ENCODE measurements at places on chromosomes 4 and X. TPM values are rescaled to one million over a fixed set of nuclear protein-coding genes. Genes with fewer than 3 reads are reported as not detected.

The CTAG1B gene
- not detected for total RNA-seq

The MAGEA6 gene
- not detected for total RNA-seq

The SCLT1 gene
- total RNA-seq: 13.7 TPM

The FRG2 gene
- total RNA-seq: 0.18 TPM

The PROM1 gene
- total RNA-seq: 53.4 TPM

The SPANXN2 gene
- total RNA-seq: not detected

The RBM47 gene
- 116 TPM for total RNA-seq

The PRDM8 gene
- 0.07 TPM for total RNA-seq

The NDP gene
- not detected for total RNA-seq

The MAGEA4 gene
- 138 TPM for total RNA-seq

The CYLC1 gene
- not detected for total RNA-seq

Data from H7 (cell line).